NCI-H446 (cell line): ENCODE measurements at places on chromosomes 11 and 22.

DNA sequence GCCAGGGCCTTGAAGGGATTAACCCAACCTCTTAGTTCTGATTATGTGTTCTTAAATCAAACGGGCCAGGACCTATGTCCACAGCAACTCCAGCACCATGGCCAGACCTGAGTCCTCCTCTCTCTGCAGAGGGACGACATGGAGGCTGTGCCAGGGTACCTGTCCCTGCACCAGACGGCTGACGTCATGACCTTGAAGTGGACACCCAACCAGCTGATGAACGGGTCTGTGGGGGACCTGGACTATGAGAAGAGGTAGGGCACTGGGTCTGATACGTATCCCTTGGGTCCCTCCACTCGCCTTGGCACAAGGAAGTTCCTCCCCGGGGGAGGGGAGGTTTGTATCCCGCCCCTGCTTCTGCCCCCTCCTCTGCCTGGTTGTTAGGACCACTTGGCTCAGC lies 53.6 kb downstream of the SGSM1 start:
- no peak for DNase-seq

DNA sequence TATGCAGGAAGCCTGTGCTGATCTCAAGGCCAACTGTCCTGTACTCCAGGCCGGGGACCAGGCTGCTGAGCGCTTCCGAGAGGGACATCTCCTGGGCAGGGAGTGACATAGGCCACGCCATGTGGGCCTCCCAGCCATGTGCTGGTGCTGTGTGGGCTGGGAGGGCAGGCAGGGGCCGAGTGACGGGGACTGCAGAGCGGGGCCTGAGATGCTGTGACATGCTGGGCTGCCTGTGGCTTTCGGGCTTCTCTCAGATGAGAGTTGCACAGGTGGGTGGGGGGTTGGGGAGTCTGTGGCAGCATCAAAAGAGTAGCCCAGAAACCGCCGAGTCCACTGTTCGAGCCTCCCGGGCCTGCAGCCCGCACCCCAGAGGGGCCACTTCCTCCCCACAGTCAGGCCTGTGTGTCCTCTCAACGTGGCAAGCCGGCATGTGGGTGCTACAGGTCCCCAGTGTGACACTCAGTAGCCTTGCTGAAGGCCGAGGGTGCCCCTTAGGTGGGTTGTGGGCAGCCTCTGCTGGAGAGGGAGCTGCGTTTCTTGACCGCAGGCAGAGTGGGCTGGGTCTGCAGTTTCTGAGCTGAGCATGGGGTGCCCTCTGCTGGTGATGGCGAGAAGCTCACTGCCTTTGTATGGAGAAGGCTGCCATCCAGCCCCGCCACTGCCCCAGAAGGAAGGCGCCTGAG lies 101.2 kb downstream of the BCR start:
- peak; percentile 88 for DNase-seq

DNA sequence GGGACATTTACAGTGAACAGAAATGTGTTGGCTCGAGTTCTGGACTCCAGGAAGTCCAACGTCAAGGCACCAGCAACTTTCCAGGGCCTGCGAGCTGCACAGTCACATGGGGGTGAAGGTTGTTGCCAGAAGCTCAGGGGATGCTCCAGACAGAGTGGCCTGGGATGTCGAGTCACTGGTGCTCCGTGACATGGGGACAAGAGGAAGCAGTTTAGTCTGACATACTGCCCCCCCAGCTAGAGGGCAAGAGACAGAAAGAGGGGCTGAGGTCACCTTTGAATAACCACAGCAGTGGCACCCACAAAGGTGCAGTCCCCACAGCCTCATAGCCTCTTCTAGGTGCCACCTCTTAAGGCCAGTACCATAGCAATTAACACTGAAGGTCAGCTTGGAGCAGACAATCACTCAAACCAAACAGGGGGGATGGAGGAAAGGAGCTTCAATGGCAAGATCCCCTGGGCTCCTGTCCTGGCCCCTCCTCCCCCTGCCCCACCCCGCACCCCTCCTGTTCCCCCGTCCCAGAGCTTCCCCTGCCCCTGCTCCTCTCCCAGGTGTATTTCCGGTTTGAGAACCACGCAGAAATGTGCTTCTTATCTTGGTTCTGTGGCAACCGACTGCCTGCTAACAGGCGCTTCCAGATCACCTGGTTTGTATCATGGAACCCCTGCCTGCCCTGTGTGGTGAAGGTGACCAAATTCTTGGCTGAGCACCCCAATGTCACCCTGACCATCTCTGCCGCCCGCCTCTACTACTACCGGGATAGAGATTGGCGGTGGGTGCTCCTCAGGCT lies 3.8 kb downstream of the APOBEC3D start:
- DNase-seq: no peak

GRCh38 chr11:117172724-117173421 lies 5.7 kb upstream of the SIDT2 start:
- DNase-seq: no peak

DNA sequence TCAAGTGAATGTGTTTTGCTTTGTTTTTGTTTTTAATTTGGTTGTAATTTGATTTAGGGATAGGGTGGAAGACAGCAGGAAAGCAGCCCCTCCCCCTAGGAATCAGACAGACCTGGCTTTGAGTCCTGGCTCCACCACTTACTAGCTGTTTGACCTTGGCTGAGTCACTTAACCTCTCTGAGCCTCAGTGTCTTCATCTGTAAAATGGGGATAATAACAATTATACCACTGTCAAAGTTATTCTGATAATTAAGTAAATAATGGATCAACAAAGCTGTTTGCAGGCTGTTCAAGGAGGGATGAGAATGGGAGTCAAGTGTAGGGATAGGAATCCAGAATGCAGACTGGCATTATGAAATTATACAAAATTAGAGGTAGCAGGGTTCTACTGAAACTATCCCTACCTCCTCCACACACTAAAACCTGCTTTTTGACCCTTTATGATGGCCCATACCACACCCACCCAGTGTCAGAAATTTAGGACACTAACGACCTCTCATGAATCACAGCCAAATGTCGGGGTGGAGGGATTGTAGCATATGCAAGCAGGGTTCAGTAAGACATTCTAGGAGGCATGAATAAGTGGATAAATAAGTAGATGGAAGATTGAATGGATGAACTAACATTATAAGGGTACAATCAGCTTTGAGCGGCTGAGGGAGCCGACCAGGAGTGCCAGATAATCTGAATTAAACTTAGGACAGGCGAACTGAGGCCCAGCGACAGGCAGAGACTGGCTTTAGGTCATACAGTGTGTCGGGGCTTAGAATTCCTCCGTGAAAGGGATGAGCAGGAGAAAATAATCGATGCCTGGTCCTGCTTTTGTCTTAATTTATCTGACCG lies 974 bp downstream of the ANAPC15 start:
- no peak for DNase-seq

- DNase-seq: no peak
These were observed 44.2 kb downstream of the SHANK2 start for GRCh38 chr11:71208011-71208774.

DNA sequence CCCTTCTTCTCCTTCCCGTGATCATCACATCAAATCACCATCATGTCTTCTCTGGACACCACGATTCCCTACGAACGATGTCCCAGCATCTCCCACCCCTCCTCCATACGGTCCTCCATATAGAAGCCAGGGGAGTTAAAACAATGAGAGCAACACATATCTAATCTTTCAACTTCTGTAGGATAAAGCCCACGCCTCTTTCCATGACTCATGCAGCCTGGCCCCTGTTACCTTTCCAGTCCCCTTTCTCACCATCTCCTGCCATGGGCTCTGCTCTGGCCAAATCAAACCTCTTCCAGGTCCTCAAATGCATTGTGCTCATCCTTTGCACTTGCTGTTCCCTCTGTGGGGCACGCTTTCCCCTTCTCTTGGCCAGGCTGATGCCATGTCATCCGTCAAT lies 23.6 kb downstream of the RPS6KA4 start:
- DNase-seq: no peak

DNA sequence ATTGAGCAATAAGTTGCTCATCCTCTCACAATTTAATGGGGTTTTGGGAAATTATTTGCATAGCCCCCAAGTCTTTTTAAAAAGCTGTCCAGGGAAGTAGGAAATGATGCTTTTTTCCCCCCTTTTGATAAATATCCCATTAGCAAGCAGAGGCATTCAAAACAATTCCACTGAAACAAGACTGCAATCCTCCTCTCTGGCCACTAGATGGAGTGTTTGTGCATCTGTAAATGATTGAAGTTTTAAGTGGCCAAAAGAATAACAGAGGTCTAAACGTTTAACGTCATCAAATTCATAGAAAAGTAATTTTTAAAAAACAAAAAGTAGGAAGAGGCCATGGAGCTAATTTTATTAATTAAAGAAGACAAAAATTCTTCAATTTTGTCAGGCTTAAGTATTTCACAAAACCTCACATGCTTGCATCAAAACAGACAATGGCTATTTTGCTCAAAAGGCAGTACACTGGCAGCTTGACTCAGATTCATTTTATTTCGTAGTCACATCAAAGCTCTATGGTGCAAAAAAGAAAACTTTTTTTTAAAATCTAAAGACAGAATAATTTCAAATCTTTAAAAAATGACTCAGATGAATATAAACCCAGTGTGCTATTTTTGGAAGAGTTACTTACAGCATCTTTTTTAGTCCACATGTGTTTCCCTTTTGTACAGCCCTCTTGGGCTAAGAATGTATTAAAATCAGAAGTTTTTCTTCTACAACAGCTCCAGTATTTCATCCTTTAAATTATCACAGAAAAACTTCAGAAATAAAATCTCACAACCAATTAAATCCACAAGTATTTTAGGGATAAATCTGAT lies 17.8 kb downstream of the CHORDC1 start:
- DNase-seq: peak; percentile 70

GRCh38 chr11:134343646-134344045 lies 11.9 kb downstream of the GLB1L2 start:
- no peak for DNase-seq
